ENCODE measurements at places on chromosomes 3 and 15.
A peak's percentile ranks its signal among the peaks of the same experiment; 100 is the strongest.

GRCh38 chr3:143037867-143038266, 36.5 kb downstream of the U2SURP start:
- no peak for DNase-seq

- DNase-seq, result no peak
Observed at GRCh38 chr3:87706176-87706575, 352.6 kb downstream of the CGGBP1 start.

GRCh38 chr3:8622873-8623691, 21.5 kb downstream of the SSUH2 start:
- peak; percentile 74 for DNase-seq

DNA sequence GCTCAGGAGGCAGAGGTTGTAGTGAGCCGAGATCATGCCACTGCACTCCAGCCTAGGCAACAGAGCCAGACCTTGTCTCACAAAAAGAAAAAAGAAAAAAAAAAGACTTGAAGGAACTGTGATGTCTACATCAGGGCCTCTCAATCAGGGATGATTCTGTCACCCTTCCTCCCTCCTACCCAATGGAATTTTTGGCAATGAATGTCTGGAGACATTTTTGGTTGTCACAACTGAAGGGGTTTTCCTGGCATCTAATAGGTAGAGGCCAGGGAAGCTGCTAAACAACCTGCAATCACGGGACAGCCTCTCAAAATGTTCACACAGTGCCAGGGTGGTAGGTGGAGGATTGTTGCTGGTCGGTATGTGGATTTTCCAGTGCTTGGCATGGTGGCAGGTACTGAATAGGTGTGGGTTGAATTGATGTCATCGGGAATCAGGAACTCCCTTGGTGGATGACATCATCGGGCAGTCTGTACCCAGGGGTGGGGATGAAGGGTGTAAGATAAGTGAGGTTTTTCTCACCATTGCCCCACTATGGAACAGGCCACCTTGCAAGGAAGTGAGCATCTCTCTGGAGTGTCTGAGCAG, 71.3 kb downstream of the MESD start:
- DNase-seq, result no peak

- DNase-seq, result no peak
Observed at GRCh38 chr3:129602730-129603560, 3.5 kb downstream of the PLXND1 start.

- DNase-seq, result no peak
Observed at GRCh38 chr3:54294214-54294613, 171.9 kb downstream of the CACNA2D3 start.

DNA sequence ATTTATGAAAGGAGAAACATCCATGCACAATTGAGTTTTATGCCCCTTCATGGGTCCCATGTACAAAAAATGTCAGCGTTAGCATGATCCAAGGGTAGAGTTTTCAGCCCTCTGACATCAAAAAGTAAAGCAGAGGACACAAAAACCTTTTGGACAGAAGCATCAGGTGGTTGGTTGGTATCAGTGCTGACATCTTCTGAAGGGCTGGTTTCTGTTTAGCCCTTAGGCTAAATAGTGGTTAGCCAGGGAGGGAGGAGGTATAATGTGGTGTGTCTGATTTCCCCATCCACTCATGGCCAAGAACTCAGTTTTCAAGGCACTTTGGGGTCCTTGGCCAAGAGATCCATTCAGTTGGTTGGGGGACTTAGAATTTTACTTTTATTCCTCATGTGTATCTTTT, 16.5 kb downstream of the CCDC66 start:
- DNase-seq, result no peak

DNA sequence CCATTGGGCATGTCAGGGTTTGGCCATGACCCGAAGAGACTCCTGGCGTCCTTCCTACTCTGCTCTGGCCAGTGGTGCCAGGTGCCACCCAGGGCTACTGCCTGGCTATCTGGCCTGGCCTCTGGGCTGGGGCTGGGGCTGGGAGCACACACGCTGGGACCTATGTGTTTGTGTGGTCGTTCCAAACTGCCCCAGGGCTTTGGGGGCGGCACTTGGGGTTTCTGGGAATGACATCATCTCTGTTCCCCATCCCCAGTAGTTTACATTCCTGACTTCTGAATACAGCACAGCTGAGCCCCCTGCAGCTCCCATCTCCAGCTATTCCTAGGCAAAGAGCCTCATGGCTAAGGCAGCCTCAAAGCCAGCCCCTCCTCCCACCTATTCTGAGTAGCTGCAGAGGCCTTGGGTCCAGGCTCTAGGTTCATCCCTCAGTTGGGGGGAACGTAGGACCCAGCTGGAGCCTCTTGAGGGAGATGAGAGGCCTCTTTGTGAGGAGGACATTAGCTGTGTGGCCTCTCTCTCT, 24.3 kb downstream of the PLEKHO2 start:
- DNase-seq, result no peak

GRCh38 chr3:24390169-24391130, 104.2 kb downstream of the THRB start:
- no peak for DNase-seq

GRCh38 chr15:67089217-67090193, 24.1 kb downstream of the SMAD3 start:
- DNase-seq, result no peak

- DNase-seq, result no peak
Observed at GRCh38 chr3:16817197-16817596, 67.6 kb upstream of the PLCL2 start.

- no peak for DNase-seq
Observed at GRCh38 chr3:188365988-188366698, 212.2 kb downstream of the LPP start.

- peak; percentile 37 for DNase-seq
Observed at GRCh38 chr15:40238532-40239403, at the start of gene PAK6. TSS of gene PAK6 (plus strand) at chr15:40239063. CDS start at chr15:40264786, 25,723 bp downstream.

DNA sequence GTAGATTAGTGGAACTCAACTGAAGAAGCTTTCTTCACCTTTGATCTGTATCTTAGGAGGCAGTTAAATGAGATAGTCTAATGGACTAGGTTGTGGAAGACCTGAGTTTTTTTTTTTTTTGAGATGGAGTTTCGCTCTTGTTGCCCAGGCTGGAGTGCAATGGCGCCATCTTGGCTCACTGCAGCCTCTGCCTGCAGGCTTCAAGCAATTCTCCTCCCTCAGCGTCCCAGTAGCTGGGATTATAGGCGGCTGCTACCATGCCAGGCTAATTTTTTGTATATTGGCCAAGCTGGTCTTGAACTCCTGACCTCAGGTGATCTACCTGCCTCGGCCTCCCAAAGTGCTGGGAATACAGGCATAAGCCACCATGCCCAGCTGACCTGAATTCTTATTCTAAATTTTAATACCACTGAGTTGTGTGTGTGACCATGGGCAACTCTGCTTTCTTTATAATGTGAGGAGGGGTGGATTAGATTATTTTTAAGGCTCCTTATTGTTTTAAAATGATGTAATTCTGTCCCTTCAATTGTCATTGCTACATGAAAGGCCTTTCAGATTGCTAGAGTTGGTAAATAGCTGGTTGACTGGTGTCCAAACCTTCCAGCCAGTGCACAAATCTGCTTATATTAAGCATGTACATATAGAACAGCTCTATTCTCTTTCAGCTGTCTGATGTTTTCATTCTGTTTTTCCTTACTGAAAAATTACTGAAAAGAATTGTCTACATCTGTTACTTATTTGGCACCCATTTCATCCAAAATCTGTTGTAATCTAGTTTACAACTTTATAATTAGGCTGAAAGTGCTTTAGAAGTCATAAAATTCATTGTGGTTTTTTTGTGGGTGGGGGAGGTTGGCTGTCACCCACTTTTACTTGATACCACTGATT, 2.3 kb downstream of the LNP1 start:
- DNase-seq, result no peak

DNA sequence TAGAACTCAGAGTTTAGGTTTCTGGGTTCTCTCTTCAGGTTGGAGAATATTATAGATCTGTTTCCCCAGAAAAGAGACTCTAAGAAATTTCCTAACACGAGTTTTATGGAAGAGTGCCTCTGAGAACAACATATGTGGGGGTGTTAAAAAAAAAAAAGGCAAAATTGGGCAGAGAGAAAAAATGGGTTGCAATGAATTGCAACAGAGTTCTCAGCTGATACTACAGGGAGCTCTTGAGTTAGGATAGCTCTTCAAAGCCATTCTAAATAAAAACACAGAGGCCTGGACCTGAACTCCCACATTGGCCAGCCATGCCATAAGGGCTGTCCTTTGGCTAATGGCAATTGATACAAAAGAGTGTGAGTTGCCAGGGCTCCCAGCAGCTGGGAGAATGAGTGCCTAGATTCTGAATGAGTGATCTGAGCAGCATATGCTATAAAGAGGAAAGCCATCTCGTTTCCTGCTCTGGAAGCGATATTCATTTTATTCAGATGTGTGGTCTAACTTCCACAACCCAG, 20.1 kb upstream of the UBE2E2 start:
- DNase-seq, result no peak

DNA sequence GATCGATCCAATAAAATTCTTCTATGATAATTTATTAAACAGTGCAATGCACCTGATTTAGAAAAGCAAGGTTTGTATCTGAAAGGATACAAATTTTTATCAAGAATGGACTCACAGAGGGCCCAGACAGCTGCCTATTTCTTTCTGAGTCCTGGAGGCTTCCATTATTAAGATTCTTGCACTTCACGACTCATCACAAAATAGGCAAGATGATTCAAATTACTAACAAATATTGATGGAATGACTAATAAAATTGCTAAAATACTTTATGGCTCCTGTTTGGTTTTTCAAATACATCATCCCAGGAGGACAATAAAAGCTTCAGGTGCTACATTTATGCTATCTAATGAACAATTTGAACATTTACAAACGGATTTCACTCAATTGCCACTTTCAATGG, 483.0 kb upstream of the AGTR1 start:
- no peak for DNase-seq
